Activated T-helper 1 cell treated with anti-CD3 and anti-CD28 coated beads, Interleukin-12 subunit alpha, Interleukin-12 subunit beta, Interleukin-2, Interleukin-4 antibody, amounts not matched to agents 30 ng/mL and 10 ng/mL and 1 ng/mL, durations not matched to agents 14 hours and 24 hours and 36 hours (primary cell): ENCODE measurements at places on chromosomes 7 and 10.

DNA sequence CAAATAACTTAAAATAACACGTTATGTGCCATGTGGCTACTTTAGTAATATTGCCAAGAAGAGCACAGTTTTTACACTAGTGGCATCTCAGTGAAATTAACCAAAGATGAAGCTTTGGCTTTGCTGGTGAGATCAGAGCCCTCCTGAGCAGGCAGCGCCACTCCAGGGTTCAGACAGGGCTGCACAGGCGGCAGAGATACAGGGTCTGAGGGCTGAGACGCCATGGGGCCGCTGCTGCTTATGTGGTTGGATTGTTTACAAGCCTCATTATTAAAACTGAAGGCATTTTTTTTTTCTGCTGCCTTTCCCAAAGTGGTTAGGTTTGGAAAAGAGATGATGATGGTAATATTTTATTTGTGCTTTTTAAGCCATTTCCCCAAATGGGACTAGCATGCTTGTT is 68.8 kb upstream of the DNAJB6 start:
- no peak for DNase-seq

- DNase-seq = no peak
Measured at GRCh38 chr10:98201760-98202159, 66.2 kb downstream of the LOXL4 start.

DNA sequence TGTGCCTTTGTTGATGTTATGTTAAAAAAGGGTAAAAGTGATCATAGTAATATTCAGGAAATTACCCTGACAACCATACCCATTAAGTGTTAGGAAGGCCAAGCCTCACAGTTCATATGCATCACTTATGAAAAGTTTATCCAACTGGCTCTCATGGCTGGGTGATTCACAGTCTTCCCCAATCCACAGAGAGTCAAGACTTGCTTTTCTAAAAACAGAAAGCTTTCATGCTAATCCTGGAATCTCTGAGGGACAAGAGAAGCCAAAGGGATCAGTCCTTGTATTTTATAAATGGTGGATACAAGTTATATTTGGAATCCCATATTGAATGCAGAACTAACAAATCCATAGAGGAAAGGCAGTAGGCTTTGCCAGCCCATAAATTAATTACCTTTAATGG is 218.3 kb downstream of the JAZF1 start:
- DNase-seq = no peak

DNA sequence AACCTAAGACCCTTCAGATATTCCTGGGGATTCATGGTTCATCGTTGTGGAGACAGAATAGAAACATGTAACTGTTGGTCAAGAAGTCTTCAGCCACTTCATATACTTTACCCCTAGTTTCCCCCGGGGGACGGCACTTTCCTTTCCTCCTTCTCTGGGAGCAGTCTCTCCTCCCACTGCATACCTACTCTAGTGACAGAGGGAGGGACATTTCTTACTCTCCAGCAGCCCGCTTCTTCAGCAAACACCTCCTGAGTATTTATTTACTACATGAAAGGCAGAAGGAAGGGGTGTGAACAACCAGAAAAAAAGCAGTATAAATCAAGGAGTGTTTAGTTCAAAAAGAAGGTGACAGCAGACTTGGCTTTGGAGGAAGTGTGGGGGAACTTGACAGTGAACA is 69.0 kb downstream of the LHFPL3 start:
- DNase-seq = no peak

- peak; percentile 25 for DNase-seq
Measured at GRCh38 chr10:128078136-128078969, 47.9 kb downstream of the MKI67 start.

- DNase-seq = no peak
Measured at GRCh38 chr10:45441239-45442190, 67.5 kb downstream of the ALOX5 start.

DNA sequence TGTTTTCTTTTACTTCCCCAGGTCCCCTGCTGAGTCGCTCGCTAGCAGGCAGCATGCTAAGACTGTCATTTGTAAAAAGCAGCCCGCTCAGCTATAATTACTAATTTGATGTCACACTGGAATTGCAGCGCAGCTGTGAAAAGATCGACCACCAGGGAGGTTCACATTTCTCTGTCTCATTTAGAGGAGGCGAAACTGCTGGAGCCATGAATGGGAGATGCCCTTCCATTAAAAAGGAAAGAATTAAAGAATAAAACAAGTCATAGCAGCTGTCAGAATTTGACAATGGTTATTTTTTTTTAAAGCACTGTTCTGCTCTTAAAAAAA is 153.5 kb downstream of the PIP4K2A start:
- no peak for DNase-seq

DNA sequence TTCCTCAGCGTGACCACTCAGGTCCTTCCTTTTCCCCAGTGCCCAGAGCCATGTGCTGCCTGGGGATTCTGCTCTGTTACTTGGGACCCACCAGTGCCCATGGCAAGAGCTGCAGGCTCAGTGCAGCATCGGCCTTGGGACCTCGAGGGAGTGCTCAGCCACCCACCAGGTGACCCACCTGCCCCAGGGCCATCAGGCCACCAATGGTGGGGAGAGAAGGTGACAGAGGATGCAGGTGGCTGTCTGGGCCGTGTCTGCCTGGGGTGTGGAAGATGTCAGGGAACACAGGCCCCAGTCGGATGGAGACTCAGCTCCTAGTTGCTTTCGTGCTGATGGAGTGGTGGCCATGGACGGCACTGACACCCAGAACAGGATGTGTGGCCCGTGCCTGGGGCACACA is 104.7 kb upstream of the FAM20C start:
- no peak for DNase-seq

- DNase-seq = no peak
Measured at GRCh38 chr10:11901833-11902475, 78.8 kb downstream of the PROSER2 start.

GRCh38 chr10:36819781-36820180 is 305.6 kb upstream of the ANKRD30A start:
- DNase-seq = no peak

DNA sequence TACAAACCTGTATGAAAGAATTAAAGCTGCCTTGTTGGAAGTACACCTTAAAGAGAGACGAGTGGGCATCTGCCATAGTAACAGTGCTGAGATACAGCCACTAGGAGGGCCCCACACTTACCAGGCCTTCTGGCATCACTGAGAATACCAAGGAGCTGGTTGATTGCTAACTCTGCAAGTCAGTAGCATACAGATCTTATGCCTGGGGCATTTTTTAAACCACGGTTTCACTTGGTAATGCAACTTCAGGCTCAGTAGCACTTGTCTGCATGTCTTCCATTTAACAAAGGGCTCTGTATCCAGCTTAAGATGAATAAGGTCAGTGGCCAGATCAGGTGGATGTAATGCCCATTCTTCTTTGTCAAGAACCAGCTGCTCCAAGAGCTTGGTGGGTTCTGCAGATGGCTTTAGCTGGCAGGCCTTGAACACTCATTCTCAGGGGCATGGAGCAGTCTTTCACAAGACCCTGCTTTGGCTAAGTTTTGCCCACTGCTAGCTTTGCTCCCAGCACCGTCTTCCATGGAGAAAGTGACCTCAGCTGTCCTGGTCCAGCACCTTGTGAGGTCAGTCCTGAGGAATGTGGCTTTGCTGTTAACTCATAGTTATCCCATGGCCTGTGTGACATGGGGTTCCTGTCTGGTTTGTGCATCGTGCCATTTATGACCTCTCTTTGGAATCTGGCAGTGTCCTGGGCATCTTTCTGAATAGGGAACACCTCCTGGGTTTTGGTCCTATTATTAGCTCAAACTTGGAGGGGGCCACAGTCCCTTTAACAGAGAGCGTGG is 68.1 kb downstream of the BMPER start:
- no peak for DNase-seq

DNA sequence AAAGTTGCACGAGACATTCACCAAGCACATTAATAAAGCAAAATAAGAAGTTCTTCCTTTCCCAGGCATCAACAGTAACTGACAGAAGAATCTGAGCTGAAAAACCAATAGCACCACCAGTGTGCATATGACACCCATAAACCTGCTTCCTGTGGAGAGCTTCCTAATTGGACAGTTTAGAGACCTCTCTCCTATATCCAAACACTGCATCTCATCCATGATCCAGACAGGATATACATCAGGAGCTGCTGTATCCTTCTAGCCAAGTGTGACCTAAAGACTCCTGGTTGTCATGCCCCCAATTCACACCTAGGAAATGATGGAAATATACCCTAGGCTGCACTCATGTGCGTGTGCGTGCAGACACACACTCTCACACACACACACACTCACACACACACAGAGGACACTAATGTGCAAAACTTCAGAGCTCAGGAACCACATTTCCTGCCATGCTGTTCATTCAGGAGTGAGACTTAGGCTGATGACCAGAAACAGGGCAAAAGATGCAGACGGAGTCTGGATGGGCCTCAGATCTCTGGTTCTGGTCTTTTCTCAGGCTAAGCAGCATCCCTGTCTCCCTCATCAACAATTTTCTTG is 58.0 kb downstream of the MAP3K8 start:
- no peak for DNase-seq

- no peak for DNase-seq
Measured at GRCh38 chr10:58414270-58415041, 29.2 kb downstream of the TFAM start.

DNA sequence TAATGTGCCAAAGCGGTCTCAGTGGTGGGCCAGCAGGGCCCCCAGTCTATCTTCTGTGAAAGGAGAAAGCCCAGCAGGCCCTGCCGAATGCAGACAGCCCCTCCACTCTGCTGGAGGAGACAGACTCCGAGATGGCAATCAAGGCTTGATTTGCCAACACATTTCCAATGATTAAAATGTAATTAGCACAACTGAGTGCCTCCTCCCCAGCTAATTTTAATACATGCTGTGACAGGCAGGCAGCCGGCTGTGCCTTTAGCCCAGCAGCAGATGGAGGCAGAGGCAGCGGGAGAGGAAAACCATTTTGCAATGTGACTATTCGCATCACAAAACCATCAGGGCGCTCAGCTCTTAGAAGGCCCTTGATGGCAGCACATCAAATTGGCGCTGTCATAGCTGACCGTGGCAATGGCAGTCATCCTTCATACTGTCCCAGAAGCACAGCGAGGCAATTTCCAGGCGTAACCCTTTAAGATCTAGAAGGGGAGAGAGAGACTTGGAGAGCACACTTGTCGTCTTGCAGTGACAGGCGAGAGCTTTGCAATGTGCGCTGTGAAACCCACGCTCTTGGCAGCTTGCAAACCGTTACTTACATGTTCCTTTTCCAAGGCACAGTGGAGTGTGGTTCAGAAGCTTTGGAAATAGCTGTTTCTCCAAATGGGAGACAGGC is 714.8 kb upstream of the GALNT17 start:
- DNase-seq = no peak

GRCh38 chr10:78852466-78853240 is 216.1 kb upstream of the ZMIZ1 start:
- DNase-seq = no peak

GRCh38 chr7:121034929-121035328 is 46.4 kb downstream of the CPED1 start:
- DNase-seq = no peak

DNA sequence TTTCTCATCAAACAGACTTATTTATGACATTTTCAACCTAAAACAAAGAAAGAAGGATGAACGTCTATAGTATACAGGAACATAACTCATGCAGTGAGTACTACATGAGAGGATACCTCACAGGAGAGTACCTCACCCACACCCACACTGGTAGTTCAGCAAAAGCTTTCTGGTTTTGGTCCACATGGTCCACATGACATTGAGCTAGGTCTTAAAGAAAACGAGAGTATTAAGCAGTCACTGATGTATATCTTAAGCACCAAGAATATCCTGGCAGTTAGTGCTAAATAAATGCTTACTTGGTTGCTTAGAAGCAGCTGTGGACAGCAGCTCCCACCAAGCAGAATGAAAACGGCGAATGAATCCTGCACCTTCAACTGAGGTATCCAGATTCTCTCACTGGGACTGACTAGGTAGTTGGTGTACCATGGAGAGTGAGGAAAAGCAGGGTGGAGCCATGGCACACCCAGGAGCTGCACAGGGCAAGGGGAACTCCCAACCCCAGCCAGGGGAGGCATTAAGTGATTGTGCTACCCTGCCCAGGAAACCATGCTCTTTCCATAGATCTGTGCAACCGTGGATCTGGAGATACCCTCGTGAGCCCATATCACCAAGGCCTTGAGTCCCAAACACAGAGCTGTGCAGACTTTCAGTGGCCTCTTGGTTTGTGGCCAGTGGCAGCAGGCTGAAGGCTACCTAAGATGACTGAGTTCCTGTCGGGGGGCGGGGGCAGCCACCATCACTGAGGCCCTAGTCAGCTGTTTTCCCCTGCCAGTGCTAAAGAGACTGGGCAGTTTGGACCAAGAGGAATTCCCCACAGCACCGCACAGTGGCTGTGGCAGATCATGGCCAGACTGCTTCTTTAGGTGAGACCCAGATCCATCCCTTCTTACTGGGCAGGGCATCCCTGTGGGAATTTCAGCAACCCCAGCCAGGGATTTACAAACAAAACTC is 143.4 kb downstream of the SGMS1 start:
- no peak for DNase-seq

GRCh38 chr10:133278577-133279265 is 2.1 kb upstream of the ADAM8 start:
- peak; percentile 63 for DNase-seq

GRCh38 chr10:19302117-19302516 is 253.5 kb downstream of the MALRD1 start:
- no peak for DNase-seq

DNA sequence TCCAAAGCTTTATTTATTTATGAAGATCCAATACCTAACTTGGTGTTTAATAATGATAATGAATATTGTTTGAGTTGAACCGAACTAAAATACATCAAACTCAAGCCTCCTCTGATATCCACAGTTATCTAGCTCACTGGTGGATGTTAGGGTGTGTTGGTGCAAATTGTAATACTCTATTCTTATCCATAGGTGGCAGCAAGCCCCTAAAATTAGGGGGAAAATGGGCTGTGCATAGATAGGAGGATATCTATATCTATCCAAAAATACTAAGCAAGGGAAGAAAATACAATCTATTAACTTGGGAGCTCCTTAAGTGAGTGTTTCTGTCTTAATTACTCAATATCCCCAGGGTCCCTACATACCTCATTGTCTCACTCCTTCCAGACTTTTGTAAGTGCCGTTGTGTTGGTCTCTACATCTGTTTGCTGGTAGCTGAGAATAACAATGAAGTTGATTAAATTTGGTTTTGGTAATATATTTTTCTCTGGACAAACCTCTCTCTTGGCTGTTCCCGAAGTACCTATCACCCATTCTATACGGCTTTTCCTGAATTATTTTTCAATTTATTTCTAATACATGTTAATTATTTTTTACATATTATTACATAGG is 55.0 kb upstream of the VWDE start:
- no peak for DNase-seq

GRCh38 chr10:79070081-79070605 is 1.4 kb downstream of the ZMIZ1 start:
- DNase-seq = no peak

GRCh38 chr7:14690075-14690474 is 212.5 kb downstream of the DGKB start:
- no peak for DNase-seq

- no peak for DNase-seq
Measured at GRCh38 chr7:84271543-84271942, 77.0 kb upstream of the SEMA3A start.

GRCh38 chr7:78175330-78176100 is 376.9 kb downstream of the PHTF2 start:
- DNase-seq = no peak

GRCh38 chr7:150876817-150877526 is 24.7 kb downstream of the AOC1 start:
- DNase-seq = no peak
